Ascending aorta (tissue), 2 donors: ENCODE measurements at places on chromosomes 13 and 19.
A peak's percentile ranks its signal among the peaks of the same experiment; 100 is the strongest.

- no peak for DNase-seq
Observed at GRCh38 chr13:43353631-43354030, 330.2 kb downstream of the DNAJC15 start.

DNA sequence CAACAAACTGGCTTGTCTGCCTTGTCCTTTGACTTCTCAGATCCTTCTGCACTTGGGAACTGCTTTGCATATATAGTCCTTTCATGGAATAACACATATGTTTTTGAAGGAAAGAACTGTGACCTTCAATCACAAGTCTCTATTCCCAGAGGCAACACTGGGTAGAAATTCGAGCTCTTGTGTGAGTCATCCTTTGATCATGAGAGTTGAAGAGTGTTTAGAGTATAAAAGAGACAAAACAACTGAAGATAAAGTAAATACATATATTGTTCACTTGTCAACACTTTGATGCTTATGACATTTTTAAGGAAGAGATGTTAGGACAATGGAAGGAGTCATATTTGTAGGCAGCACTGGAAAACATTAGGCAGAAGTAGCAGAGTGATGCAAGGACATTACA, 5.2 kb upstream of the OR7A5 start:
- no peak for DNase-seq

- DNase-seq = no peak
Observed at GRCh38 chr19:38850976-38851621, 1.3 kb upstream of the HNRNPL start.

- DNase-seq = no peak
Observed at GRCh38 chr13:50629497-50629896, 214.0 kb downstream of the DLEU7 start.

DNA sequence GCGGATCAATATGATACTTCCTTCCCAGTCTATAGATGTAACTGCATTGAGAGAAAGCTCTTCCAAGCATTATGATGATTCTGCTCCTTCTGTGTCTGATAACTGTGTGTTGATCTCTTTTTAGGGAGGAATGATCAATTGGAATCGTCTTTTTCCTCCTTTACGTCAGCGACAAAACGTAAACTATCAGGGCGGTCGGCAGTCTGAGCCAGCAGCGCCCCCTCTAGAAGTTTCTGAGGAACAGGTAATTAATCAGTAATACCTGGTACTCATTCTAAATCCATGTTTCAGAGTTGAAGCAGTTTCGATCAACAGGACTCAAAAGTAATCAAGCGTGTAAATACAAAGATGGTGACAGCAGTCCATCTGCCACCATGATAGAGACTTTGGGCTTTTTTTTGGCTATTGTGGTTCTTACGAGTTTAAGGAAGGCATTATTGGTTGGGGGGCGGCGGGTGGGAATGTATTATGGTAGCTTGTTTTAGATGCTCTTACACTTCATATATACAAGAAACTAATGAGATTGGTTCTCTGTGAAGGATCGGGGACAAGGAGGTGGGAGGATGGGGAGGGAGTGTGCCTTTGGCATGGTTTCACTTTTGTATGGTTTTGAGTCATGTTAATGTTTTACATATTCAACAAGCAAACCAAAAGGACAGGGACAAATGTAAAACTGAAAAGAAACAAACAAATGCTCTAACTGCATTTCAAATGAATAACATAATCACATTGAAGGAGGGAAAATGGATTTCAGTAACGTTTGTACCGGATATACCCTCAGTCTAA, 60.7 kb upstream of the GPR183 start:
- DNase-seq = no peak

- no peak for DNase-seq
Observed at GRCh38 chr19:19280561-19280960, 7.5 kb upstream of the TM6SF2 start.

DNA sequence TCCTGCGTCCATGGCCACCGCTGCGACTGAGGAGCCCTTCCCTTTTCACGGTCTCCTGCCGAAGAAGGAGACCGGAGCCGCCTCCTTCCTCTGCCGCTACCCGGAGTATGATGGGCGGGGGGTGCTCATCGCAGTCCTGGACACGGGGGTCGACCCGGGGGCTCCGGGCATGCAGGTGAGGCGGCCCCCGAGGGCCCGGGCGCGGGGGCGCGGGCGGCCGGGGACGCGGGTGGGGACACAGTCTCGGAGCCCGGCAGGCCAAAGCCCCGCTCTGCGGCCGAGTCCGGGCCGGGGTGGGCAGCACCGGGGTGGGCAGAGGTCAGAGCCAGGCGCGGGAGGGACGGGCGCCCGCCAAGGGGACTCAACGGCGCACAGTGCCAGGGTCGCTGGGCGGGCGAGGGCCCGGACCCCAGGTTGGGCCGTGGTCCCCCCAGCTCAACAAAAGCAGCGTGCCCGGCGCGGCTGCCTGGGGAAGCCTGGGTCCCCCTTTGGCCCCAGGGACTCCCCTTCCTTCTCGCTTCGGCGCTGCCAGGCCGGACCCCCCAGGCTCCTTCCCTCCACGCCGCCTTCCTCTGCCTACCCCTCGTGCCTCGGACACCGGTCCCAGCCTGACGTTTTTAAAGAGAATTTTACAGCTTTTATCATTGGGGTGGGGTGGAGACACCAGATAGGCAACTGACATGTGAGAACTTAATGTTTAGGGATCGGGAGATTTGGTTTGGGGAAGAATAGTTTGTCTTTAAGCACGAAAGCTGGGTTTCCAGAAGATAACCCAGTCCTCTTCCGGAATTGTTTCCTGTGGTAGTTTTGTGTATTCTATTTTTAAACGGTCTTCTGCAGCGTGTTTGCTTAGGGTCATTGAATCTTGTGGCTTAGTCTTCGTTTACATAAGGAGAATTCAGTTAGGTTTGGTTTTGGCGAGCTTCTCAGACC, 509 bp downstream of the TPP2 start:
- DNase-seq = peak; percentile 68

DNA sequence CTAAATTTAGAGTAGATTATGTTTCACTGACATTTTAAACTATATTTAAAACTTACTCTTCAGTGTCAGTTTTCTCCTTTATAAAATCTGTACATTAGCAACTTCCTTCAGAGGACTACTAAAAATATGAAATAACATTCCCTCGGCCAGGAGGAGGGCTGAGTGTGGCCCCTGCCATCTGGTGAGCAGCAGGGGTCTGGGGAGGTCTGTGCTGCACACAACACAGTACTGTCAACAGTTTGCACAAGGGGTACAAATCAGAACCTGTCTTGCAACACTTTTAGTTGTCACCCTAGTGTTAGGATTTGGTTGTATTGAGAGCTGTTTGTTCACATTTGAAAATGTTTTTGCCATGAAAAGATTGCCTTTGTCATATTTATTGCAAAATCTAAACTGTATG, 48.9 kb downstream of the TPP2 start:
- no peak for DNase-seq

GRCh38 chr13:75445717-75446499, 36.1 kb downstream of the TBC1D4 start:
- no peak for DNase-seq

GRCh38 chr19:33905937-33906577, 109.4 kb downstream of the KCTD15 start:
- peak; percentile 71 for DNase-seq

- DNase-seq = no peak
Observed at GRCh38 chr19:54521022-54521859, 18.6 kb downstream of the LAIR2 start.

GRCh38 chr19:28024920-28025319, 1188.0 kb downstream of the UQCRFS1 start:
- no peak for DNase-seq

DNA sequence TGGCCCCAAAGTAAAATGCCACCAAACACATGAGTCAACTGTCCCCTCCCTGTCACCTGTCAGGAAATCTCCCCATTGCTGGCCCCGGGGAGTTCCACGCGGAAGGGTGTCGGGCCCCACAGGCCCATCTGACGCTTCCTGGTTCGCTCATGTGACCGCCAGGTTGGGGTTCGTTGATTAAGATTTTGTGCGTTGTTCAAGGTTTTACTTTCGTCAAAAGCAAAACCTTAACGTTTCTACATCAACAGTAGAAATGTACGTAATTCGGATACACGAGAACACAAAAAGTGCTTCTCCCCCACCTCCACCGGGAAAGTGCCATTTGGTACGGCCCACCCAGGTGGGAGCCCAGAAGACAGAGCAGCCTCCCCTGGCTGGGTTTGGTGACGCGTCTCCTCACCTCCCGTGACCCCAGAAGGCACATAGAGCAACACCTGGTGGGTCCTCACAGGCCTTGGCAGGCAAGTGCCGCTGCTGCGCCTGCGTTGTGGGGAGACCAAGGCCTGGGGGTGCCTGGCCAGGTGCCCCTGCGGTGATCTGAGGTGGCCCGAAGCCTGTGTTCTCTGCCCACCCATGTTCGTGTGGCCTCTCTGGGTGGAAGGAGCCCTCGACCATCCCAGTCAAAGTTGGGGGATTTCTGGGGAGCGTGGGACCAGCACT, 161.6 kb downstream of the KDM4B start:
- DNase-seq = no peak

DNA sequence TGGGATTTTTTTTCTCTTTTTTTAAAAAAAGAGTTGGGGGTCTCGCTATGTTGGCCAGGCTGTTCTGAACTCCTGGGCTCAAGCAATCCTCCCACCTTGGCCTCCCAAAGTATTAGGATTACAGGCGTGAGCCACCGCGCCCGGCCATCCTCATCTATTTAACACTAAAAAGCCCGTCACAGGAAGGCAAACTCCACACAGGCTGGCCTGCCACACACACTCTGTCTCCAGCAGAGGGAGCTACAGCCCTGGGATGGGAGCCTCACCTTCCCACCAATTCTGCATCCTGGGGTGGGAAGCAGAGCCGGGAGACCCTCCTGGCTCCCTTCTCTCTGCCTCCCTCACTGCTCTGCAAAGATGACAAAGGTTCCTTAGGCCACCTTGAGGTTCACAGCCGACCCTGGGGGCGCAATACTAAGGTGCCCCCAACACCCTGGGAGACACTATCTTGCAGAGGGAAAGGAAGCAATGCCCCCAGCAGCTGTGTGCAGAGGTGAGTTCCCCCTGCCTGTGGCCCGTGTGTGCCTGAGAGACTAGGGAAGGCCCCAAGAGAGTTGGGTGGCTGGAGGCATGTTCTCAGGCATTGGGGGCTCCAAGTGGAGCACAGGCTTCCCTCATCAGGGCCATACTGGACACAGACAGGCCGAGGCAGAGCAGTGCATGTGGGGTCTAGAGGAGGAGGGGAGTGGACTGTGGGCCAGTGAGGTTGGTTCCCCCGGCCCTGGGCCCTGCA, 27.4 kb upstream of the TIMM44 start:
- DNase-seq = no peak

DNA sequence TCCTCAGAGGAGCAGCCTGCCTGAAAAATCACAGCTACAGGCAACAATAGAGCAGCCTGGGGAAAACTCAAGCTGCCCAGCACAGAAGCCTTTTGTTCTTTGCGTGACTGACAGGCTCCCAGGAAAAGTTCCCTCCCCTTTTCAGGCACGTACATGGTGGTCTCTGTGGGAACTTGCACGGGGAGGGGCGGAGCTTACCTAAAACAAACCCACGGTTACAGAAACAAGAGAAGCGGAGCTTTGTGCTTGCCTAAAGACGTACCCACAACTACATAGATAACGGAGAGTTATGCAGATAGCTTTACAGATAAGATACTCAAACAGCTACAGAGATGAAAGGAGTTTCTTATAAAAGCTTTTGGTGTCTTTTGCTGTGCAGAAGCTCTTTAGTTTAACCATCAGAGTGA, 11.4 kb downstream of the ETFB start:
- DNase-seq = no peak

DNA sequence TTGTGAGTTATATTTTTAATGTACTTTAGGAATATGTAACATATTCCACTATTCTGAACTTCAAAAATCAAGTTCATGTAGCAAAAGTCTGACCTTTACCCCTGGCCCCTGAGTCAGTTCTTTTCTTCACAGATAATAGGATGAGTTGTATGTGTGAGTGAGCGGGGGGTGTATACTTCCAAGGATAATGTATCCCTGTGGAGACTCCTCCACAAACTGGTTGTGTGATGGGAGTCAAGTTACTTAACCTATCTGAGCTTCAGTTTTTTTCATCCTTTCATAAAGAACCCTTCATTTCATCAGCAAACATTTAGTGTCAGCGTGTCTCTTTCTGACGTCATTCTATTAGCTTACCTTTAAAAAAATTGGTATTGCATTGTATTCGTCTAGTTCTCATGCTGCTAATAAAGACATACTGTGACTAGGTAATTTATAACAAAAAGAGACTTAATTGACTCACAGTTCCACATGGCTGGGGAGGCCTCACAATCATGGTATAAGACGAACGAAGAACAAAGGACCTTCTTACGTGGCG, 288.1 kb upstream of the GPC6 start:
- DNase-seq = no peak

- peak; percentile 71 for DNase-seq
Observed at GRCh38 chr19:33175886-33176669, 18.1 kb upstream of the LRP3 start.

GRCh38 chr19:51726049-51726448, 2.3 kb upstream of the HAS1 start:
- DNase-seq = peak; percentile 77

GRCh38 chr19:5987077-5987818, 9.3 kb upstream of the RANBP3 start:
- peak; percentile 28 for DNase-seq

GRCh38 chr19:13120817-13121216, 2.8 kb downstream of the NACC1 start:
- DNase-seq = no peak

DNA sequence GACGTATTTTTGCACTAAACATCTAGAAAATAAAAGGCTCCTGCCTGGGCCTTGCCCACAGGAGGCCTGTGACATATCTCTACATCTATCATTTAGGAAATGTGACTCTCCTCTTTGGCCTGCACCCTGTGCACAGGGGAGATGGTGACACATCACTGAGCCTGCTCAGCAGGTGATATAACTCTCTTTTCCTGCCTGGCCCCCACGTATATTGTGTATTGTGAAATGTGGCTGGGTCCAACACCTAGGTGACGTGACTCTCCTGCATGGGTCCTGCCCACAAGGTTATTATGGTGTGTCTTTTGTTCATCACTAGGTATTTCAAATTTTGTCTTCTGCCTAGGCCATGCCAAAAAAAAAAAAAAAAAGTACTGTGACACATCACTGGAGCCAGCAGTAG, 61.4 kb upstream of the ZNF724 start:
- DNase-seq = no peak

DNA sequence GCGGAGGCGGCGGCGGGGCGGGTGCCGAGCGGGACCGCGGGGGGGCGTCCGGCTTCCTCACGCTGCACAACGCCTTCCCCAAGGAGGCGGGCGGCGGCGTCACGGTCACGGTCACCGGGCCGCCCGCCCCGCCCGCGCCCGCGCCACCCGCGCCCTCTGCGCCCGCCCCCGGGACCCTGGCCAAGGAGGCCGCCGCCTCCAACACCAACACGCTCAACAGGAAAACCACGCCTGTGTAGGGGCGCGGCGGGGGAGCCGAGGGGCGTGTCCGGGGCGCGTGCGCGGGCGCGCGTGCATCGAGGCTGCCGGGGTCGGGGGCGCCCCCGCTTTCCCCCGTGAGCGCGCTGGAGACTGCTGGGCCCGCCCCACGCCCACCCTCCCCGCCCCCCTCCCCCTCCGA, 8.8 kb upstream of the CACNG6 start:
- DNase-seq = no peak

DNA sequence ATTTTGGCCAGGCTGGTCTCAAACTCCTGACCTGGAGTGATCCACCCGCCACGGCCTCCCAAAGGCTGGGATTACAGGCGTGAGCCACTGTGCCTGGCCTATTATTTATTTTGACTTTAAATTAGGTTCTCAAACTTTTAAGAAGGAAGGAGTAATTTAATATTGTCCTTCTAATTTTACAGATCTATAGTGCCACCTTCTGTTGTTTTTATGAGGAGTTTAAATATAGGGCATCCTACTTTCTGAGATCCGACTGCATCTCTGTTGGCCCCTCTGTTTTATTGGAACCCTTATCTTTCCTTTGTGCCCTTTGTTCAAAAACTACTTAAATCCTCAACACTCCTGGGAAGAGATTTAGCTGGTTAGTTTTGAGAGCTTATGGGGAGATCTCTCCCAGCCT, 25.4 kb upstream of the ZMYM5 start:
- DNase-seq = no peak
